ENCODE measurements at places on chromosomes 16 and 17.
A peak's percentile ranks its signal among the peaks of the same experiment; 100 is the strongest.

DNA sequence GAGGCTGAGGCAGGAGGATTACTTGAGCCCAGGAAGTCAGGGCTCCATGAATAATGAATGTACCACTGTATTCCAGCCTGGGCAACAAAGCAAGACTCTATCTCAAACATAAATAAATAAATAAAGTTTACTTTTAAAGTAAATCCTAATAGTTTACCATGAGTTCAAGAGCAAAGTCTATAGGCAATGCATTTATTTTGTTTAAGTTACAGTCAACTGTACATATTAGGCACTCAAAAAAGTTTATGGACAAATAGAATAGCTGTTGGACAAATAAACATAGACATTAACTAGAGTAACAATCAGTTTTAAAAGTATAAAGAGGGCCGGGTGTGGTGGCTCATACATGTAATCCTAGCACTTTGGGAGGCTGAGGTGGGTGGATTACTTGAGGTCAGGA, 3.7 kb upstream of the AARSD1 start:
- DNase-seq: no peak

DNA sequence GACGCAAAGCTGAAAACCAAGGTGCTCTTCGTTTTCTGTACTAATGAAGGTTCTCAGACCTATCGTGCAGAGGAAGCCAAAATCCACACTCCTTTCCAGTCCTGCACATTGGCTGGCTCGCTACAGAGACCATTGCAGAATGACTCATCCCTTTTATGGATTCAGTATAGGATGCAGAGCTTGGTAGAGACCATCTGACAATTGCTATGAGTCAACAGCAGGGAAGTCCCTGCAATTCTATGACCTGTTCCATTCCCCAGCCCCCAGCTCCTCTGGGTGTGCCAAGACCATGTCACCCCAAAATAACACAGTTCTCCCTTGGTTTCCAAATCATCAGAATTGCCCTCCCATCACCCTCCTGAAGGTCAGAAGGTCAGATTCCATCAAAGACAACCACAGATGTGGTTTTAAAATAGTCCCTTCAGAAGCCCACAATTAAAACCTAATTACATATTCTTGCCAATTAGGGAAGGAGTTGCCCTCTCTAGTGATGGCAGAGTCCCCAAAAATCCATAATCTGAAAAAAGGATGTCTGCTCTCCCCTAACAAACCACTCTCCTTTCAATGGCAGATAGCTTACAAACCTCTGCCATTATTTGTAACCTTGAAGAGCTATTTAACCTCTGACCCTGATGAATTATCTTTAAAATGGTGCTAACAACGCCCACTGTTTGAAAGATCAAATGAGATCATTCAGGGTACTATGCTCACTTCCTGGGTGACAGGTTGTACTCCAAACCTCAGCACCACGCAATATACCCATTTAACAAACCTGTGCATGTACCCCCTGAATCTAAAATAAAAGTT, 108.2 kb upstream of the RBBP6 start:
- no peak for DNase-seq

DNA sequence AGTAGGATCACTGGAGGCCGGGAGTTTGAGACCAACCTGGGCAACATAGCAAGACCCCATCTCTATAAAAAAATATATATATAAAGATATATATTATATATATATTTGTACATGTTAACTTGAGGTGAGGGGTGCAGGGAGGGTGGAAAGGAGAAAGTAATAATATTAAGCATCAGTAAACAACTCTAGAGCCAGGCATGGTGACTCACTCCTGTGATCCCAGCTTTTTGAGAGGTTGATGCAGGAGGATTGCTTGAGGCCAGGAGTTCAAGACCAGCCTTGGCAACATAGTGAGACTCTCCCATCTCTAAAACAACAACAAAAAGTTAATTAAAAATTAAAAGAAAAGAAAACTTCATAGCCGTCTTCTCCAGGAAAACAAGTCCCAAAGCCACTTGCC, 61.7 kb upstream of the SMURF2 start:
- DNase-seq: no peak

DNA sequence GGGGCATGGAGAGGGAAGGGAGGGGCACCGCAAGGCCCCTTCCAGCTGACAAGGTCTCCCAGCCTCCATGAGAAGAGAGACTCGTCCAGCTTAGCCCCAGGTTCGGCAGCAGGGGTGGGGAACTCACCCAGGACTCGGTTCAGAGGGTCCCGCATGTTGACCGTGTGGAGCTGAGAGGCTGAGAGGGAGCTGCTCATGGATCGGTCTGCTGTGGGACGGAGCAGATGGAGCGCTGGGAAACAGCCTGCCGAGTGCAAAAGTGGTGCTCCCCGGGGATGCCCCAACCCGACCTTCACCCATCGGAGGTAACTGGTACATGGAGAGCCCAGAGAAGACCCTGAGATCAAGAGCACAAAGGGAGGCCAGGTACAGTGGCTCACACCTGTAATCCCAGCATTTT, 4.9 kb downstream of the CSF3 start:
- no peak for DNase-seq

DNA sequence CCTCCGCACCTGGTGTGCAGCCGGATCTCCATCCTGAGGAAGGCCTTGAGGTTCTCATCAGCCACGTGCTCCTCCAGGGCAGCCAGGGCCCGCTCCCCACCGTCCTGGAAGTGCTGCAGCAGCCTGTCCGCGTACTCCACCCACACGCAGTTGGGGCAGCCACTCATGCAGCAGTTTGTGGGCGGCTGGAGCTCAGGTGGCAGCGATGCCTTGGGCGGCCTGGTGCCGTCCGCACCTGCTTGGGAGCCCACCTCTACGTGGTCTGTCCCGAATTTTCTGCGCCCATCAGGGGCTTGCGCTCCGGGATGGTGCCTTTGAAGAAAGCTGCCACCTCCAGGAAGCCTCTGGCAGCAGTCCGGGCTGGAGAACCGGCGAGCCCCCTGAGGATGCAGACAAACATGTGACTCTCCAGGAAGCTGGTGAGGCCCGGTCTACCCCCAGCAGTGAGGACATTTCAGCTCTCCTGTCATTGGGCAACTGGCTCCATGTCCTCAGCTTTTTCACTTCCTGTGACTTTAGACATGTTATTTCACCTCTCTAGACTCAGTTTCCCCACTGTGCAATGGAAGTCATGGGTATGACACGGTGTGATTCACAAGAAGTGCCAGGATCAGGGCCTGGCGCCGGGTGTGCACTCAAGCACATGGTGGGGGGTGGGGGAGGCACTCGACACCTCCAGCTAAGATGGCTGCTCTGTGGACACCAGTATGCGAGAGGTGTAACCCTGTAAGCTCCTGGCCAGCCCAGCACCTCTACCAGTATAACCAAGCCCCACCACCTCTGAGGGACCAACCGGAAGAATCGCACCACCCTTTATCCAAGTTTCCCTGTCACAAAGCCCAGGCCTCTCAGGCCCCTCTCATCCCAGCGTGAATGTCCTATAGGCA, 957 bp downstream of the OXLD1 start:
- DNase-seq: no peak

GRCh38 chr16:17724242-17724898, 253.6 kb upstream of the XYLT1 start:
- no peak for DNase-seq

DNA sequence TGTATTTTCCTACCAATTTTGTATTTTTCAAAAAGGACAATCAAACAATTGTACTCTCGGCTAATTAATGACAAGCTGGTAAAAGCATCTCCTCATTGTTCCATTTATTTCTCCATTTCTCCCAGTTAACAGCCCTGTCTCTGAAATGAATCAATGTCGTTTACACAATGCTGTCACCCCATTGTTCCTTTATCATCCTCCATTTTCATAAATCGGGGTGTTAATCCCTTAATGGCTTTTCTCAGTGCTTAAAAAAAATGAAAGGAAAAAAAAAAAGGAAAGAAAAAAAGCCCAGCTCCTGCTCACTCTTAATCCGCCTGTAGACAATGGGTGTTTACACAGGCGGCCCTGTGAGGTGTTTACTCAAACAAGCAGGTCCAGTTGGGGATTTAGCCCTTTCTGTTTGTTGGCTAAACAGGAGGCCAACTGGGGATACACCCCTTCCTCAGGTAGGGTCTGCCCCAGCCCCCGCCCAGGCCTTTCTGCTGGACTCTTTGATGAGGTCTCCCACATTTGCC, 86.8 kb upstream of the SALL1 start:
- no peak for DNase-seq

DNA sequence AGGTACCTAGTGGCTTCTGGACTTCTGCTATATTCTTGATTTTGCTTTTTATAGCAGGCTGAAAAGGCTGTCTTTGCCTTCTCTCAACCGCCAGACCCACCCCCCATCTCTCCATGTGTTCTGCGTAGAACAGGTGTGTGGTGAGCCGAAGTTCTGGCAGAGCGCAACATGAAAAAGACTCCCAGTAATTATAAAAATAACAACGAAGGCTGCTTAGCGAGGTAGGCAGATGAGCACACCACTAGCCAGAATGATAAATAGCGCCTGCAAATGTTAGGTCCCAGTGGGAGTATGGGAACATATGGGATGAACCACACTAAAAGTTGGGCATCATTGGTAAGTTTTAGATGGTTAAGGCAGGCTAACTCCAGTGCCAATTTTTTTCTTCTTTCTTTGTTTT, 14.0 kb upstream of the RBFOX1 start:
- no peak for DNase-seq

DNA sequence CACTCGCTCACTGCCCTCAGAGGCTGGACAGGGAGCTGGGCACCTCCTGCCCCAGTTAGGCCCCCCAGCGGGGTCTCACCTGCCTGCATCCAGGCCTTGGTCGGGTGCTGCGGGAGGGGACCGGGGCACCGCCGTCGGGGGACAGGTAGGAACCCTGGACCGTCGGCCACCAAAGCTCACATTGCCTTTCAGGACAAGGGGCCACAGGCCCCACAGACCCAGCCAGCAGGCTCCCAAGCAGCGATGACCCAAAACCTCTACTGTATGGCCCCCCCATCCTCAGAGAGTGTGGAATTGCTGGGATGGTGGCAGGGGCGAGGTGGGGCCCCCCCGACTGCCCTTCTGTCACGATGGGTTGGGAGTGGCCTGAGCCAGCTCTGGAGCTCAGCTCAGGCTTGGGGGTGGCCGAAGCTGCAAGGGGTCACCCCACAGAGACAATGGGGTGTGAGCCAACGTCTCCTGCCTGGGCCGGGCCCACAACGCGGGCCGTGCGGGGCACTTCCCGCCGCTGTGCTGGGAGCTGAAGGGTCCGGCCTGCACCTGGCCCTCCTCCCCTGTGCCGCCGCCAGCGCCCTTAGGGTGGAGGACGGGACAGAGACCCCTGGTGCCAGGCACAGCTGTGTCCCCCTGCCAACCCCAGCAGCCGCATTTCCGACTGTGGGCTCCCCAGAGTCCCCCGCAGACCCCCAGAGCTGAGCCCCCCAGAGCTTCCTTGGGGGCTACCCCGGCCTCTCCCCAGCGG, 498 bp downstream of the IGFALS start:
- no peak for DNase-seq

- peak; percentile 90 for DNase-seq
These were observed 12.4 kb downstream of the SGCA start for GRCh38 chr17:50177983-50178834.

- DNase-seq: no peak
These were observed 4.7 kb upstream of the CCL18 start for GRCh38 chr17:36059406-36059805.

- peak; percentile 17 for DNase-seq
These were observed 1.0 kb upstream of the CKLF start for GRCh38 chr16:66551348-66551759.

DNA sequence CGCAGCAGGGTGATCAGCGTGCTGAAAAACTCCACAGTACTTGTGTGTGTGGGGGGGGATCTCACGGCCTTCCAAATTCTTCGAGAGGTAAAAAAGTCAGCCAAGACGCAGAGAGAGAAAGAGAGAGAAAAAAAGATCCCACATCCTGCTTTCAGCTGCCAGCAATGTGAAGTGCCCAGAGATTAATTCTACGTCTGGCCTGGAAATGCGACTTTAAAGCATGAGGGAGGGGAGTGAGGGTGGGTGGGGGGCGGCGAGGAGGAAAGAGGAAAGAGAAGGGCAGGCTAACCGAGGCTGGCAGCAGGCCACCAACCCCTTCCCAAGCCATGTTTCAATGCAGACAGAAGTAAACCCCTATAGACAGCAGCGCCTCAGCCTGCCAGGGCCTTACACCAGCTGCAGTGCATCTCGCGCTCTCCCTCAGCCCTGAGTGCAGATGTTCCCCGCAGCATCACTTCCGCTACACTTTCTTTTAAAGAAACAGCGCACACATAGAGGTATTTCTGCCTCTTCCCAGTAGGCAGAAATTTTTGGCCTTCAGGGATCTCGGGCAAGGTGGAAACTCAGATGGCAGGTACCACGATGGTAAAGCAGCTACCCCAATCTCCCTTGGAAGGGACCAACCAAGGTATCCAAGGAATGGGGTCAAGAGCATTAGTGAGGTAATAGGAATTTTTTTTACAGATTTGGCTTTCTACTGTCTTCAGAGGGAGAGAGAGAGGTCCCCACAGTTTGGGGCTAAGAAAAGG, 87.8 kb downstream of the SMG6 start:
- peak; percentile 86 for DNase-seq

- DNase-seq: no peak
These were observed 18.8 kb downstream of the USP22 start for GRCh38 chr17:21024024-21024423.

- no peak for DNase-seq
These were observed 563 bp downstream of the METRNL start for GRCh38 chr17:83079766-83080578.

- DNase-seq: no peak
These were observed 44.6 kb downstream of the STX8 start for GRCh38 chr17:9531034-9531433.

GRCh38 chr16:22313876-22314470, 16.8 kb downstream of the POLR3E start:
- no peak for DNase-seq

- no peak for DNase-seq
These were observed 12.2 kb downstream of the TSPOAP1 start for GRCh38 chr17:58316260-58316960.

DNA sequence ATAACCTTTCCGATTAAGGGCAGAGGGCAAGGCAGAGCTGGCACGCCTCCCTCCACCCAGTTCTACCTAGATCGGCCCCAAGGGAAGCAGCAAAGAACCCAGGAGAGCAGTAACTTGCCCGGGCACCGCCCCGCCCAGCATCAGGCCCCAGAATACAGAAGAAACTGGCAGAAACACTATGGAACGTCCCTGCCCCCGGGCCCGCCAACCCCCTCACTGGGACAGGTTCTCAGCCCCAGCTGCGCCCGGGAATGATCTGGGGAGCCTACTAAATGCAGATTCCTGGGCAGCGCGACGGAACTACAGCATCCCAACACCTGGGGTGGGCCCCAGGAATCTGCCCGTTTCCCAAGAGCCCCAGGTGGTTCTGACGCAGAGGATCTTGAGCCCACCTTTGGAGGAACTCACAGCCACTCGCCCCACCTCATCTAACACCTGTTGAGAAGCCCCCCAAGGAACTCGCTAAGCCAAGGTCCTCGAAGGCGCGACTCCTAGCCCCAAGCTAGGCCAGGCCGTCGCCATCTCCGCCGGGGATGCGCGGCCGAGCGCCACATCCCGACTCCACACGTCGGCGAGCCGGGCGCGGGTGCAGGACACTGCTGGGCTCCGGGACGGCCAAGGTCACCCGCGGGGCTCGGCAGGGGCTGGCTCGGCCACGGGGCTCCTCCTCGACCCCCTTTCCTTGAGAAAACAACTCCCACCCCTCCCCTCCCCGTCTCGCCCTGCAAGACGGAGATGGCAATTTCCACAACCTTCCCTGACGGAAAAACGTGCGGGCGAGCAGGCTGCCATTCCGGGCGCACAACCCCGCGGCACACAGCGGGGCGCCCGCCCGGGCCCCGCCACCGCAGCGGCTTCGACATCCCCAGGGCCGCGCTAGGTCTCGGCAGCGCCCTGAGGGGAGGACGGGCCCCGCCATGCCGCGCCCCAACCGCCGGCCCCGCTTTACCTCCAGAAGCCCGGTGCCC, 913 bp downstream of the CDIP1 start:
- DNase-seq: no peak
